ENCODE measurements at places on chromosomes 3 and 15. TPM values are rescaled to one million over a fixed set of nuclear protein-coding genes. Genes with fewer than 3 reads are reported as not detected.

- no peak overlapping the region for H3K4me3 ChIP-seq
- no peaks in the 10 kb centered on the region for H3K27me3 ChIP-seq
- DNase-seq, result no peak
- H3K36me3 ChIP-seq, result no peaks in the 10 kb centered on the region
Measured at GRCh38 chr3:112038863-112039262, 4.3 kb downstream of the TMPRSS7 start.

DNA sequence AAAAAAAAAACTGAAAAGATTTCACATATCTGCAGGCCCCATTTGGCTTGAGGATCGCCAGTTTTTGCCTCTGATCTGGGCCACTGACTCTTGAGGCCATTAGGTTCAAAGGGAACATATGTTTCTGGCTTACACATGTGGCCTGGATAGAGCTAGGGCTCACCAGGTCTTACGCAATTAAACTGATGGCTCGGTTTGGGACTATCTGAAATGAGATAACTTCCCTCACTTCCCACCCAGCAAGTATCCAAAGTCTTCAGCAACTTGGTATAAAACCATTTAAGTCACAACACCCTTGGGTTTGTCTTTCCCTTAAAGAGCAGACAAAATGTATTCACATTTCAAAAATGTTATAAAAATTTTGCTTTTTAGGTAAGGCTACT is 36.3 kb downstream of the LRIG1 start:
- no peak overlapping the region for H3K4me3 ChIP-seq
- H3K27me3 ChIP-seq, result no peaks in the 10 kb centered on the region
- H3K36me3 ChIP-seq, result no peaks in the 10 kb centered on the region

DNA sequence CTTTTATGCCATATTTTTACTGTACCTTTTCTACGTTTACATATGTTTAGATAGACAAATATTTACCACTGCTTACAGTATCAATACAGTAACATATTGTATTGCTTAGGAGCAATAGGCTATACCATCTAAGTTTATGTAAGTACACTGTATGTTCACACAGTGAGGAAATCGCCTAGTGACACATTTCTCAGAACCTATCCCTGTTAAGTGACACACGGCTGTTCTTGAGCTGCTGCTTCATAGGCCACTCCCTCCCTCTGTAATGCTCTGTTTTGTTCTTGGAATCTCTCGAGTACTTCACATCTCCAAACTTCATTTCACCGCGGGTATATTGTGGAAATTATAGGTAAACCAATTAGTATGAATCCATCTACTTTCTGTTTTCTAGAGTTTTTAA is 13.4 kb upstream of the SELENOT start:
- H3K4me1 ChIP-seq, result no peaks in the 10 kb centered on the region
- no peak overlapping the region for H3K27ac ChIP-seq
- DNase-seq, result no peak
- H3K4me3 ChIP-seq, result no peak overlapping the region
- peaks cover 21% of the 10 kb centered on the region for H3K36me3 ChIP-seq

The TAGLN3 gene
- not detected for polyA plus RNA-seq

GRCh38 chr3:81299481-81299880 is 462.0 kb downstream of the GBE1 start:
- no peak overlapping the region for H3K27ac ChIP-seq
- no peaks in the 10 kb centered on the region for H3K27me3 ChIP-seq
- DNase-seq, result no peak
- H3K36me3 ChIP-seq, result no peaks in the 10 kb centered on the region
- H3K4me1 ChIP-seq, result no peaks in the 10 kb centered on the region
- H3K4me3 ChIP-seq, result no peak overlapping the region

The PLA2G4E gene
- polyA plus RNA-seq, result not detected
